ENCODE measurements at places on chromosomes 12 and 14.
A peak's percentile ranks its signal among the peaks of the same experiment; 100 is the strongest.

- DNase-seq, result no peak
These were observed 99.0 kb upstream of the SOX5 start for GRCh38 chr12:24048446-24048845.

DNA sequence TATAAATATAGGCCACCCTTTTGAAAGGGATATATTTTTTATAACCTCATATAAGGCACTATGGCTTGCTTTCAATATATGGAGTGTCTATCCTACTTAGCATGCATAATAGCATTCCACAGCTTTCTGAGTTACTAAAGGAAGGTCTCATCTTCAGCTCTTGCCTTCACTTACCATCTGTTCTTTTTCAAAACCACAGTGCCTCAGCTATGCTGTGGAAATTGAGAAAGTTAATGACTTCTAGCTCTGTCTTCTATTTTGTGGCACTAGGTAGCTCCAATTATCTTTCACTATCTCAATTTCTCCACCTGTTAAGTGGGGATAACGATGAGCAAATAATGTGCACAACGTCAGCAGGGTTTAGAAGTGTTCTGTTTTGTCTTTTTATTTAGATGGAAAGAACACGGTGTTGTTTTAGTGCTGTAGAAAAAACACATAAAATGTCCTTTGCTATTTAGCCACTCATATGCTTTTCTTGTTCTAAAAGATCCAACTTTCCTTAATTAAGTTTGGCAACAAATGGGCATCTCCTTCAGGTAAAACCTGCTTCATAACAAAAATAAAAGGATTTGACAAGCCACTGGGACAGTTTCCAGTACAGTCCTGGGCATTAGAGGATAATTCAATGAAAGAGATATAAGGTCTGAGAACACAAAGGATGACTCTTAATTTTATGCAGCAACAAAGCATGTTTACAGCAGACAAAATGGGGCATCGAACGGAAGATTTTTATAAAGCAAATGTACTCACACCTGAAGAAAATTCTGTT lies 462.0 kb upstream of the SYT1 start:
- no peak for DNase-seq

GRCh38 chr12:90292183-90292582 lies 583.5 kb upstream of the ATP2B1 start:
- DNase-seq, result no peak

GRCh38 chr12:53726946-53727309 lies 324 bp downstream of the CALCOCO1 start:
- DNase-seq, result no peak

DNA sequence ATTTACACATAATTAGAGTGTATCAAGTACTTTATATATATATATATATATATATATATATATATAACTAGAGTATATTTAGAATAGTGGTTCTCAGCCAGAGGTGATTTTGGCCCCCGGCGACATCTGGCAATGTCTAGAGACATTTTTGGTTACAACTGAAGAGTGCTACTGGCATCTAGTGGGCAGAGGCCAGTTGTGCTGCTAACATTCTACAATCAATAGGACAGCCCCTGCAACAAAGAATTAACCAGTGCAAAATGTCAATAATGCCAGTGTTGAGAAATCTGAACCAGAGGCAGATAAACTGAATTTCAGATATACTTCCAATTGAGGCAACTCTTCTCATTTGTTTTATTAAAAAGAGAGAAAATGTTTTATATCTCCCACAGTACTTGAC lies 8.9 kb downstream of the GTF2A1 start:
- peak; percentile 42 for DNase-seq

DNA sequence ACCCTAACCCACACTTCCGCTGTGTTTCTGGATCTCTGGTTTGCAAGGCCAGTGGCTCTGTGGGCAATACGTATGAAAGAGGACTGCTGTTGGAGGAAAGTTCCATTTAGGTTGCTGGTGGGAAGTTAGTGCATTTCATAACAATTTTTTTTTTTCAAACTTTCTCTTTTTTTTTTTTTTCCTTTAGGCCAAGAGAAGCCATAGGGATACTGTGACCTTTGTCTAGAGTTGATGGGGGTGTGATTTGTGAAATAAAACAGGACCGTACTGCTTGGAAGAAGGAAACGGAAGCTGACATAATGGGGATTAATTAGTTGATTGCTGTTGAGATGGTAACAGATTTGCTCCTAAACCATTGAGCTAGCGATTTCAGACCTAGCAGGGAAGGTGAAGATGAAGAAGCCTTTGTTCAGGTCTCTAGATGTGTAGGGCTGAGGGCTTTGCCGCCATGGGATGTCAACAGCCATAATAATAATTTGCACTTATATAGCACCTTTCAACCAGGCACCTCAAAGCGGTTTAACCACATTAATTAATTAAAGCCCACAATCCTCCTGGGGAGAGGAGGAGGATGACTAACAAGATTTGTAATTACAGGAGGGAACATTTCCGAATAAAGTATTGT lies 315.3 kb downstream of the ZFP36L1 start:
- no peak for DNase-seq

- no peak for DNase-seq
These were observed 86.5 kb downstream of the ATP2B1 start for GRCh38 chr12:89622115-89622514.

GRCh38 chr14:104865631-104866441 lies 768 bp downstream of the CEP170B start:
- peak; percentile 51 for DNase-seq

DNA sequence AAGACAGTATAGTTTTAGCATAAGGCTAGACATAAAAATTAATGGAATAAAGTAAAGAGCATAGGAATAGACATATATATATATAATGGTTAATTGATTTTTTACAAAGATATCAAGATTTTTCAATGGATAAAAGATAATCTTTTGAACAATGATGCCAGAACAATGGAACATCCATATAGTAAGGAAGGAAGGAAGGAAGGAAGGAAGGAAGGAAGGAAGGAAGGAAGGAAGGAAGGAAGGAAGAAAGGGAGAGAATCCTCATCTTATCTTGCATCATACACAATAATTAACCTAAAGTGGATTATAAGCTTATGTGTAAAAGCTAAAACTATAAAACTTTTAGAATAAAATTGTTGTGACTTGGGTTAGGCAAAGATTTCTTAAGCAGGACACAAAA lies 9.8 kb upstream of the NELL2 start:
- DNase-seq, result no peak

- no peak for DNase-seq
These were observed 21.7 kb upstream of the PLBD1 start for GRCh38 chr12:14589169-14590004.

DNA sequence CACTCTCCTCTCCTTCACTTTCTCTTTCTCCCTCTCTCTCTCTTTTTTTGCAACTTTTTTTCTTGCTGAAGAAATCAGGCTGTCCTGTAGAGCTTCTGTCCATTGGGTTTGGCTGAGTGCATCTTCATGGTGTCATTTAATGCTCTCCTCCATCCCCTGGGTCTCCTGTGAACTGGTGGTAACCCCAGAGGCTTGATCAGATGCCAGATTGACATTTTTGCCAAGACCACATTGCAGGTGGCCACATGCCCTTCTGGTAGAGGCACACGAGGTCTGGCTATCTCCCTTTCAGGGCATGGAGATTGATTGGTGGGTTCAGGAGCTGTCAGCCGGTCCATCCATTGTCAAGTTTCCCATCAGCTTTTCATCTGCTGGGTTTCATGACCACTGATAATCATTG lies 188.3 kb upstream of the MYL2 start:
- DNase-seq, result no peak

- DNase-seq, result no peak
These were observed 14.1 kb downstream of the ACACB start for GRCh38 chr12:109130297-109131153.

DNA sequence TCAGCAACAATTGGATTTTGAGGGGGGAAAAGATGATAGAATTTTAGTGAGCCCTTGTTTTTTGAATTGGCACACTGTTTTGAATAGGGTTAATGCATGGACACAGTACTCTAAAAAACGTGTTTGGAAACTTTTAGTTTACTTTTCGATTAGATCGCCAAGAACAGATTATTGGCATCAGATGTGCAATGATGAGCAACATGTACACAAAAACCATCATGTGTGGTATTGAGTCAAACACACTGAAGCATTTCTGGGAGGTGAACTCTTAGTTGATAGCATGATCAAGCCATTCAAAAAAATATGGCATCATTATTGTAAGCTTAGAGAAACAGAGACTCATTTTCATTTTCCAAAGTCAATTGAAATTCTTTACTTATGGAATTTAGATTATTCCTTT lies 329.2 kb downstream of the ADAMTS20 start:
- no peak for DNase-seq

GRCh38 chr14:62079038-62079437 lies 316.8 kb downstream of the SNAPC1 start:
- DNase-seq, result no peak

DNA sequence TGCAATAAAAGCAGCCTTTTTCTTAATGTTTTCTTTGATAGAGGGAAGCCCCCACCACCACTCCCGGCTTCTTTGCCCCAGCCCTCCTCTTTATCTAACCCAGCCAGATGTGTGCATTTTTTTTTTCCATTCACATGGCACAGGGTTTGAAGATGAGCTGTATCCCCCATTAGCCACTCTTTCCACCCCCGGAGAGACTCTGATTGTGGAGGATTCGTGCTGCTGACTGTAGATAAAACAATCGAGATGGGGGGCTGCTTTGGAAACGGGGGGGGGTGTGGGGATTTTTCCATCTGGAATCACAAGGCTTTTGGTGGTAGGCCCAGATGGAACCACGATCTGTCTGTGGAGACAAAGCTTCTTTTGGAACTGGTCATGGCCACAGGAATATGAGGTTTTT lies 46.2 kb upstream of the VASH1 start:
- DNase-seq, result no peak

DNA sequence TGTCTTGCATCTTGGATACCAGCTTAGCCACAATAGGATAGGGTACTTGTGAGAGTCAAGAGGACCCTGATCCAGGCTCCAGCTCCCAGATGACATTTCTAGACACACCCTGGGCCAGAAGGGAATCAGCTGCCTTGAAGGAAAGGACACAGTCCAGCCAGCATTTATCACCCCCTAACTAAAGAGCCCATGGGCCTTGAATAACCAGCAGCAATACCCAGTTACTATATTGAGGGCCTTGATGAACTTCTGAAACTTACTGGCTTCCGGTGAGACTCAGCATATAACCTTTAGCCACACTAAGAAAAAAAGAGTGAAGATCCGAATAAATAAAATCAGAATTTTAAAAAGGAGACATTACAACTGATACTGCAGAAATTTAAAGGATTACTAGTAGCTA lies 1135.4 kb downstream of the LRFN5 start:
- DNase-seq, result no peak

- DNase-seq, result peak; percentile 57
These were observed 12.9 kb downstream of the PRKCH start for GRCh38 chr14:61334197-61334701.

DNA sequence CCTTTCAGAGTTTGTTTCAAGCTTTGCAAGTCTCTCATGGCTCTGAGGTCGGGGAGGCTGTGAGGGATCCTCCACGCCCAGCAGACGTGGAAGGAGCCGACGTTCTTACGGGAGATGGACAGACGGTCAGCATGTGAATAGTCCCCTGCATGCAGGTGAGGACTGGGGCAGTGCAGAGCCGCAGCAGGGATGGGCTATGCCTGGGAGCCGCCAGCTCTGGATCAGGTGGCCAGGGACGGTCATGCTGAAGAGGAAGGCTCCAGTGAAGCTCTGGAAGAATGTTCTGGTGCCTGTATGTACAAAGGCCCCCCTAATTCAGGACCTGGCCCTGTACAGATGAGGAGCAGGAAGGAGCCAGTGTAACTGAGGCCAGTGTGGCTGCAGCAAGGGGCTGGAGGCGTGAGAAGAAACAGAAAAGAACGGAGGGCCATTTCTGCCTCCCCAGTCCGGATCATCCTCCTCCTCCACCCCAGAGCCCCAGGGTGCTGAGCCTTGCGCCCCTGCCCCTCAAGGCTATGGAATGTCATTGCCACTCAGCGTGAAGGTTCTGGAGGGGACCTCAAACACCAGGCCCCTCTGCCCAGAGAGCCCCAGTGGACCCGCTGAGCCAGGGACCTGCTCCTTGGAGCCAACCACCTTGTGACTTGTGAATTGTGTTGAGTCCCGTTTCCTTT lies 96.8 kb upstream of the DIO3 start:
- DNase-seq, result no peak

All from CD4-positive, alpha-beta T cell treated with Interleukin-17A for 4 hours (primary cell).